ENCODE measurements at places on chromosomes 2 and 18.

DNA sequence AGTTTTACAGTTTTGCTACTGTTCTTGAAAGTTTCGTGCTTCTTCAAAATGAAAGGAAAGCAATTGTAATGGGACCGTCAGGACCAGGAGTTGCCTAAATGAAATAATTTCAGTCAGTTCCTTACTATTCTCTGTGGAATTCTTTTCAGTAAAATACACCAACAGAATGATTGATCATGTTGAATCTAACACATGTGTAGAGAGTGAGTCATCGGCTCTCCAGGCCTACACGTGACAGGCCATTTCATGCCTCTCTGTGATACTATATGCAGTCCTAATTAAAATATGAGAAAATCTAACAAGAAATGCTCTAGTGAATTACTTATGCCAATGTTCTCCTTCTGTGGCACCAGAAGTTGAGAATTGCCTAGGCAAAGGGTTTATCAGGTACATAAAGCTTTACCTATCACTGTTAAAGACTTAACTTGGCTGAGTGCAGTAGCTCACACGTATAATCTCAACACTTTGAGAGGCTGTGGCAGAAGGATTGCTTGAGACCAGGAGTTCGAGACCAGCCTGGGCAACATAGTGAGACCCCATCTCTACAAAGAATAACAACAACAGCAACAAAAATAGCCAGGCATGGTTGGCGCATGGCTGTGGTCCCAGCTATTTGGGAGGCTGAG lies 199.4 kb downstream of the LRRTM1 start:
- no peak for DNase-seq

GRCh38 chr2:222572751-222573174 lies 83.1 kb downstream of the FARSB start:
- no peak for DNase-seq

DNA sequence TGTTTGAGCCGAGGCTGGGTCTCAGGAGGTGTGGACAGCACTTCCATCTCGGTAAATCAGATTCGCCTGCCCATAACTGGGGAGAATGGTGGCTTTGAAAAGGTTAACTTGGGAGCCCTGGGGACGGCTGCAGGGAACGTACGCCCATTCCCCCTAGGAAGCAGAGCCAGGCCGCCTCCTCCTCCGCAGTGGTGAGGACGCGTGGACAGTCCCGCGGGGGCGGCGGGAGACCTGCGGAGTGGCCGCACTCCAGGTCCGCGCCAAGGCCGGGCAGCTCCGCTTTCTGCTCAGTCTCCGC lies 845 bp upstream of the MYCN start:
- no peak for DNase-seq

DNA sequence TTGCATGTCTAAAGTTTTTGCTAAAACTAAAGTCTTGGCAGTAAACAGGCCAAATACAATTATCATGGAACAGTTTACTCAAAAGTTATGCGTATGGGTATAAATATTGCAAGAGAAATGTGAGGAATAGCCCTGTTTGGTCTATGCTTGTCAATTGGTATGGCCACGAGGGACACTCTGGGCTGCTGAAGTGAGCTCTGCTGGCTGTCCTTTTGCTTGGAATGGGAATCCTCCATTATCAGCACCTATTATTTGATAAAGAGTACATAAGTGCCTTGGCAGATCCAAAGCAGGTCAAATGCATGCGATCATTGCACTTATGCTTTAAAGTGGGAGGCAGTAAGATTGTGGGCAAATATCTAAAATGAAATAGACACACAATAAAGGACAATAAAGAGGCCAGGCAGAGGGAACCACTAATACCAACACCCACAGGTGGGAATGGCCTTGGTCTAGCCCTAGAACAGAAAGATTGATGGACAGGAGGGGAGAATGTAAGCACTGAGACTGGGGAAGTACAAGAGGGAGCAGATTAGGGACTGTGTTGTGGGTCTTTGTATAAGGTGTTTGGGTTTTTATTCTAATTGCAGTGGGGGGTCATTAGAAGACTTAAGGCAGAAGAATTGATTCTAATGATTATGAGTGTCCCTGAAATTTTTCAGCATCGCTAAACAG lies 60.0 kb upstream of the NOSTRIN start:
- DNase-seq = no peak

- no peak for DNase-seq
Measured at GRCh38 chr18:62182220-62182619, 4.6 kb downstream of the PIGN start.

DNA sequence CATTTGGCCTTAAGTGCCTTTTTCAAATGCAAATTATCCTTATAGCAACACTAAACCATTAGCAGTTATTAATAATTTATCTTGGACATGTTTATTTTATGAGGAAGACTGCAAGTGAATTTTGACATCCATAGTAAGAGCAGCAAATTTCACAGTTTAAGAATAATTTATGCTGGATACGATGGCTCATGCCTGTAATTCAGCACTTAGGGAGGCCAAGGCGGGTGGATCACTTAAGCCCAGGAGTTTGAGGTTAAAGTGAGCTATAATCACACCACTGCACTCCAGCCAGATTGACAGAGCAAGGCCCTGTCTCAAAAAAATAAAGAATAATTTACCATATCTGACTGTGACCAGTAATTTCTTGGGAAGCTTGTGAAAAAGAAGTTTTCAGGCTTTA lies 286.2 kb downstream of the TMX3 start:
- DNase-seq = no peak

DNA sequence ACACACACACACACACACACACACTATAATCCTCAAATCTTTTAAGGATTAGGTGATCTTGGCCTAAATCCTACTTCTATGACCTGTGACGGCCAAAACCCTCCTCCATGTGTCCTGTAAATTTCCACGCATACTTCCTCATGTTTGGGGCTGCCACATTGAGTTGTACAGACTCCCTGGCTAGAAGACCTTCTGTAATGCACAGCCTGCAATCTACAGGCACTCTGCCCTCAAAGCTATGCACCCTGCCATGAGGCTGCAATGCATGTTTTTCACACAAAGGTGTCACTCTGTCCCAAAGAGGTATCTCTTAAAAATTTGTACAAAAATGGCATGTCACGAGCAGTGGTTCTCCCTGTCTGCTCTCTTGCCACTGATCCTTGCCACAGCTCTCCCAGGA lies 26.4 kb upstream of the B4GALT6 start:
- no peak for DNase-seq

DNA sequence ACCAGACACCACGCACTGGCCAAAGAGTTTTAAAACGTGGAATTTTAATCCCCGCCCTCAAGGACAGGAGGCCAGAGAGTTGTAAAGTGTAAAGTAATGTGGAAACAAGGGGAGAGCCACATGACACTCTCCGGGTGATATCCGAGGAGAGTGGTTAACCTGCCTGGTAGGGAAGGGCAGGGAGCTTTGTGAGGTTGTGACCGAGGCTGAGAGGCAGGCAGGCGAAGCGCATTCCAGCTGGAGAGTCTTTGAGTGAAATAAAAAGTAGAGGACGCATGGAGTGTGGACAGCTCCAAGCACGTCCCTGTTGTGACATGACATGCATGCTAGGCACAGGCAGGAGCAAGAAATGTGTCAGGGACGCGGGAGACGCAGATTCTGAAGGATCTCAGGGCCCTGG lies 539.5 kb downstream of the RNF144A start:
- DNase-seq = no peak

GRCh38 chr2:217573571-217573970 lies 429.2 kb downstream of the TNS1 start:
- no peak for DNase-seq

DNA sequence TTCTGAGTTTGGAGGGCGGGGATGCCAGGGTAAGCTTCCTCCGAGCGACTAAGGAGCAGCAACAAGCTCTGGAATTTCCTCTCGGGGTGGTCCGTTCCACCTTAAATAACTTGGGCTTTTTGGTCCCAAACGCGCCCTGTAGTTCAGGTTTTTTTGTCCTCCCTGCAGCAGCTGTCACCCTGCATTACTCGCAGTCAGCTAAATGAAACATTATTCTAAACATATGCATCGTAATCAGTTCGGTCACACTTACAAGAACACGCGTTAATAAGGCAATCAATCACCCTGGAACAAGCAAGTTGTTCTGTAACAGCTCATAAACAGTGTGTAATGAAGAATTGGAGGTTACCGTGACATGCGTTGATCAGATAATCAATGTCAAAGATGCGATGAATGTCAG lies 8.3 kb downstream of the EVX2 start:
- no peak for DNase-seq

GRCh38 chr2:222518570-222519381 lies 94.4 kb downstream of the SGPP2 start:
- no peak for DNase-seq

GRCh38 chr2:86410581-86410980 lies 30.6 kb upstream of the KDM3A start:
- DNase-seq = no peak

DNA sequence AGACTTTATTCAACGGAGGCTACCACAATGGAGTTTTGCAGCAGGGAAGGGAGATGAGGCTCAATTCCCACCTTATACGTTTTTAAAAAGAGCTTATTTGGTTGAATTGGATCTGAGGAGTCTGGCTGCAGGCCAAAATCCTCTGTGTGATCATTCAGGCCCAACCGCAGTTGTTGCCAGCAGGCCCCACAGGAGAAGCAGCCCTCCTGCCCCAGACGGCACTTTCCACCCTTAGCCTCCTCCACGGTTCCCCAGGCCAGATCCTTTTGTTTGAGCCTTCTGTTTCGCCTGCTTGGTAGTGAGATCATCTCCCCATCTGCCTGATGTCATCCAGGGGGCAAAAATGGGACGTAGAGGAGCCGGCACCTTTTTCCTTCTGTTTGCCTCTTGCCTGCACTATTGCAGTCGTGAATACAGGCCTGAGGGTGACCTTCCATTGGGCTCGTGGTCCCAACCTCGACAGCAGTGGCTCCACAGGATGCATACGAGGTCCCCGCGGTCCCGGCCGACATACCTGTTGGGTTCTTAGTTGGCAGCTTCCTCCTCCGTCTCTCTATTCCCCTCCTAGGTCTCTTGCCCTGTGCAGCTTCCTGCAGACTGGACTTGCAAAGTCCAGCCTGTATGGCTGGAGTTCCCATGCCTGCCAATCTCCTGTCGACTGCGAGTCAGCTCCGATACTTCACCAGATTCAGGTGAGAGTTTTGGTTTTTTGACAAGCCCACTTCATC lies 9.3 kb upstream of the GPR35 start:
- DNase-seq = no peak

- DNase-seq = no peak
Measured at GRCh38 chr2:105806996-105807395, 62.3 kb downstream of the NCK2 start.

GRCh38 chr2:215828528-215829184 lies 184.7 kb downstream of the MREG start:
- no peak for DNase-seq

DNA sequence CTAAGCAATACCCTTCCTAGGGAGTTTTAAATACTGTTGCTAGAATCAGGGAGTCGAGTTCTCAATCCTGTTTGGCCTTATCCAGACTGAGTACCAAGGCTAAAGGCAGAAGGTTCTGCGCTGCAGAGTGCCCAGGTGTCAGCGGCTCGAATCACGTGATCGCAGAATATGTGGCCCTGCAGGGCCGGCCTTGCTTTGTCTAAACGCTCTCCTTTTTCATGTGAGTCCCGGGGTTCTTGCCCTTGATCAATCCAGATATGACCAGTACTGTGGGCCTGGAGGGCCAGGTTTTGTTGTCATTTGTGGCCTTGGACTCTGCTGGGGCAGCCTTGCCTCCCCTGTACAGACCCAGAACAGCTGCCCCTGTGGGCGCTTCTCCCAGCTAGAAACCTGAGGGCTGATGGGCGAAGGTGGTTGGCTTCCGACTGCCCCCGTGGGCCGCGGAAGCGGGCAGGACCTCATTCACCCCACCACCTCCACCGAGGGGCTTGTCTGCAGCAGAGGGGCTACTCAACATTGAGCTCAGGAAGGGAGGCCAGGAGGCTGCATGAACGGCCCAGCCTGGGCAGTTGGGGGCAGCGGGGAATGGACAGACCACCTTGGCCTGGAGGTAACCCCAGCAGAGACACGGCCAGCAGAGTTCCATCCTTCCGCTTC lies 225.0 kb downstream of the ALPK2 start:
- DNase-seq = no peak

DNA sequence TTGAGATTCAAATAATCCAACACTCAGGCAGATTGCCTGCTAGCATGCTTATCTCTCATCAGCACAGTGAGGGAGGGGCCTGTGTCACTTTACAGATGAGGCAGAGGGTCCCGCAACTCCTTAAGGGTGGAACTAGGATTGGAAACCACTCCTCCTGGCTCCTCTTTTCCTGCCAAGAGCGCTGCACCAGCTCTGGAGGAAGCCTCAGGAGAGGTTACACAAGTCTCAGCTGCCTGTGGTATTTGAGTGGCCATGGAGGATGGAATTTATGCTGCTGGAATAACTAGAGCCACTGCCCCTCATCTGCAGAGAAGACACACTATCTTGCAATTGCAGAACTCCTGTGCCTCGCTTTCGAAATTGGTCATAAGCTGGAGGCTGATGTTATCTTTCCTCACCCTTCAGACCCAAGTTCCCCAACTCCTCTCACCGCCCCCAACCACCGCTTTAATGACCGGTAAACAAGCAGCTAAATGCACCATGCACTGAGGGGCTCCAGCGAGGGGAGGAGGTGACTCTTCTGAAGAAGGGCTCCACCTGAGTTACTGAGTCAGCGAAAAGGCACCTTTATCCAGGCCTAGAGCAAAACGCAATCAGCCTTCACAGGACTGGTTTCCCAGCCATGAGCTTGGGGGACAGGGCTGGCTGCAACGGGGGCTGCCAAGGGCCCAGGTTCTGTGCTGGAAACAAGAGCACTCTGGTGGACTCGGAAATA lies 245.8 kb downstream of the SOX11 start:
- no peak for DNase-seq

GRCh38 chr18:35688757-35689156 lies 107.2 kb downstream of the GALNT1 start:
- DNase-seq = no peak

DNA sequence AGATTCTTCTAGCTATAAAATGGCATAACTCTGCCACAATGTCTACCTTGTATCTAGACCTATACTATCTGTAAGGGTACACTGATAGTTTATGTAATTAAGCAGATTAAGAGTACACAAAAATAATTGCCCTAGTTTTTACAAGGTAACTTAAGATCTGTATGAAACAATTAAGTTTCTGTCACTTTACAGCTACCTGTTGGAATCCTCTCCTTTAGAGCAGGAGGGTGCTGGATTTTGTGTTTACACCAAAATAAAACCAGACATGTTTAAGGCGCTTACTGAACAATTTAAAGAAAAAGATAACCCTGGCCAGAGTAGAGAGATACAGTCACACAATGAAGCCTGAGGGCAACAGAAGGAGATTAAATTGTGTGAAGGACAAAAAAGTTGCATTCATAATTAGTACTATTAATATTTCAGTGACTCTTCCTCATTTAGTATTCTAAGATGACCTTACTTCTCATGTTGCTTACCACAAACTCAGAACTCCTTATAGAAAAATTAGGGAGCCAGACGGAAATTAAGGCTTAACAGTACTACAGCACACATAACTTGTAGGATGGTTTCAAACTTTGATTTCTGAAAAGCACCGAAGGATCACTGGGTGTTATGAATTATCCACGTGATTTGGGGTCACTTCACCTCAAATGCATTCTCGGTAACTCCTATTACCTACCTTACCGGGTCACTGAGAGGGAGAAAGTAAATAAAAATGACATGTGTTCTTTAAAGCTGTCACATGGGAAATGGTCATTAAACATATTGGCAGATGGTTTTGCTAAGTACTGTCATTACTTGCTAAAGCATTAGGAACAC lies 1.0 kb downstream of the DARS1 start:
- no peak for DNase-seq
